ENCODE measurements at places on chromosomes 3 and 15. TPM values are rescaled to one million over a fixed set of nuclear protein-coding genes. Genes with fewer than 3 reads are reported as not detected.

Gene PLSCR1
- 59.7 TPM for total RNA-seq

Gene TEX55
- total RNA-seq: not detected

Gene TNNC1
- total RNA-seq: 16.8 TPM

Gene KLHL6
- total RNA-seq: 2.7 TPM

Gene CCR9
- not detected for total RNA-seq

Gene NEDD4
- total RNA-seq: 22.1 TPM

Gene CKMT1A
- total RNA-seq: 3.8 TPM

Gene CDCP1
- total RNA-seq: 29.9 TPM

Gene PTH1R
- 1.2 TPM for total RNA-seq

Gene HDC
- total RNA-seq: not detected

Gene SERPINI1
- total RNA-seq: 3.6 TPM

Gene KIF15
- total RNA-seq: 0.33 TPM

Gene MKRN3
- 0.44 TPM for total RNA-seq

Gene BOC
- total RNA-seq: 43.7 TPM

Gene MESP2
- total RNA-seq: 0.67 TPM

Gene SLC12A1
- not detected for total RNA-seq

Gene DPPA2
- not detected for total RNA-seq

Gene P2RY13
- 0.67 TPM for total RNA-seq

Gene C3orf33
- total RNA-seq: 9.7 TPM

Gene LRRIQ4
- total RNA-seq: not detected

Gene ALCAM
- 94.9 TPM for total RNA-seq

Gene IMP3
- total RNA-seq: 94.6 TPM

Gene ACP3
- total RNA-seq: 7.9 TPM

Gene FGF7
- total RNA-seq: 31.3 TPM

Gene MYRIP
- 1.6 TPM for total RNA-seq

Gene CMSS1
- total RNA-seq: 7.7 TPM

Gene TNFAIP8L3
- 3.1 TPM for total RNA-seq

Gene GABRG3
- 0.67 TPM for total RNA-seq

Gene SEMA5B
- total RNA-seq: 0.56 TPM

Gene CPN2
- total RNA-seq: not detected

Gene SCG5
- 6.1 TPM for total RNA-seq

Gene KBTBD13
- not detected for total RNA-seq

Gene DGKG
- 15.0 TPM for total RNA-seq

Gene POC1A
- 2.1 TPM for total RNA-seq

Gene LSAMP
- 0.78 TPM for total RNA-seq

Gene FOXL2
- not detected for total RNA-seq

Gene ADGRG7
- not detected for total RNA-seq

Gene MUSTN1
- total RNA-seq: 4.0 TPM

Gene NPAP1
- total RNA-seq: 1.5 TPM

Gene IQCF5
- total RNA-seq: not detected

Gene CACNA1D
- 17.7 TPM for total RNA-seq

Gene PPP1R14D
- total RNA-seq: not detected

Gene EPHB3
- total RNA-seq: 2.7 TPM

Gene ZNF660
- total RNA-seq: 5.2 TPM

Gene IMPG2
- total RNA-seq: 0.27 TPM

Gene LTF
- 6.3 TPM for total RNA-seq

Gene UQCRC1
- 314 TPM for total RNA-seq

Gene INKA1
- 7.3 TPM for total RNA-seq

Gene SCN5A
- total RNA-seq: 1.9 TPM

Gene ZIC4
- total RNA-seq: not detected

Gene CCR4
- 0.88 TPM for total RNA-seq

Gene HTR3E
- not detected for total RNA-seq
